ENCODE measurements at places on chromosomes 16 and 17.

GRCh38 chr17:42421507-42422338 lies 1.3 kb downstream of the CAVIN1 start:
- DNase-seq = no peak

GRCh38 chr17:38885044-38885727 lies 15.3 kb downstream of the LASP1 start:
- no peak for DNase-seq

GRCh38 chr16:66953462-66954096 lies 7.5 kb upstream of the CES3 start:
- DNase-seq = no peak

DNA sequence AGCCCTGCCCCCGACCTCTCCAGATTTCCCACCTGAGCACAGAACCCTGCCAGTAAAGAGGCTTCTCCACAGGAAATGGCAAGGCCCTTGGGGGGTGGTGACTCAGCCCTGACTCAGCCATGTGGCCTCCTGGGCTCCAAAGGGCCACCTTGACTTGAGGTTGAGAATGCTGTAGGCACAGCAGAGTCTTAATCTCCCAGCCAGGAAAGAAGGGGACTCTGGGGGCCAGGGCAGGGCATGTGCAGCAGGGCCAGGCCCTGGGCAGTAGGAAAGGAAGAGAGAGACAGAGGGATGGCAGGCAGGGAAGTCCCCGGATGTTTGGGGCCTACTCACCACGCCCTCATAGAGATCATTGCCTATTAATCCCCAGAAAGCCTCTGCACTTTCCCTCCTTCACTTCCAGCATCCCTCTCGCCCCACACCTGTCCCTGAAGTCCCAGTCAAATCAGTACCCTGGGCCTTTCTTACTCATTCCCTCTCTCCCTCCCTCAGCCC lies 4.8 kb upstream of the ITGA3 start:
- no peak for DNase-seq

DNA sequence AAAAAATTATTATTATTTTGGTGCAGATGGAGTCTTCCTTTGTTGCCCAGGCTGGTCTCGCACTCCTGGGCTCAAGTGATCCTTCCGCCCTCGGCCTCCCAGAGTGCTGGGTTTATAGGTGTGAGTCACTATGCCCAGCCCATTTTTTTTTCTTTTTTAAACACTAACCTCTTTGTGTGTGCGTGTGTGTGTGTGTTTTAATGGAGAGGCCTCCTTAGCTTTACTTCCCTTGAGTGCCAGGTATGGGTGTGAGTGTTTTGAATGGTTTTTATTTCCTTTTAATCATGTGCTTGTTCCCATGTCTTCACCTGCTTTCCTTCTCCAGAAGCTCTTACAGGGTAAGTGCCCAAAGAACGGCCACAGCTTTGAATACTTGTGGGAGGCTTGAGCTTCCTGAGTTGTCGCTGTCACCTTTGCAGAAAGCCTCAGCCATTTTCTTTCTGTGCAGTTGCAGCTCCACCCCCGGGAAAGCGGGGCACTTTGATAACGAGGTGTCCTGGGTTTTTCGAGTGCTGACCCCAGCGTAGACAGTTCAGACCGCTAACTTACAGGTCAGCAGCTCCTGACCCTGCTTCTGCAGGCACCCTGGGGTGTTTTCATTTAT lies 22.6 kb downstream of the AKAP1 start:
- no peak for DNase-seq

DNA sequence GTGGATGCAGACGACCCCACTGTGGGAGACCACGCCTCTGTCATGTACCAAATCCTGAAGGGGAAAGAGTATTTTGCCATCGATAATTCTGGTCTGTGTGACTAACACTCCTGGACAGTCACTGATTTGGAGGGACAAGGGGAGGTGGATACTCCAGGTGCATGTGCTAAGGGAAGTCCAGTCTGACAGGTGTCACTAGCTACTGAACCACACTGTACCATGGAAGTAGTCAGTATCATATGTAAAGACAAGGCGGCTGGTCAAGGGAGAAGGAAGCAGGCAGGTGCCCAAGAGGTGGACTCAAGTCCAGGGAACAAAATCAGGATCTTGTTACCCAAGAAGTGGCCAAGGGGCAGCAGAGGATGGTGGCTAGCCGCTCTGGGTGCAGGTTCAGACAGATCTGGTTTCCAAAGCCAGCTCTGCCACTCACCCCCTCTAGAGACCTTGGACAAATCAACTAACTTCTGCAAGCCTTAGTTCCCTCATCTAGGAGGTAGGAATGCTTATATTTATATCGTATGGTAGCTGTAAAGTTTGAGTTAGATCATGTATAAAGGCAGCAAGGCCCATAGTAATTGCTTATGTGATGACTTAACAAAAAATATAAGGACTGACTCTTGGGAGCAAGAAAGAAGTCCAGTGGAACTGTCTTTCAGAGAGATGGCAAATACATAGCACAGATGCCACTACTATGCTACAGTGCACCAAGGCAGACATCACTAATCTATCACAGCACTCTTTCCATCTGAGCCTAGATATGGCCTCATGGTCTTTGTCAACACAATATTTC lies 22.1 kb downstream of the CDH5 start:
- no peak for DNase-seq

GRCh38 chr17:27295945-27296344 lies 2.0 kb downstream of the WSB1 start:
- no peak for DNase-seq

GRCh38 chr17:49547566-49547965 lies 28.1 kb upstream of the NXPH3 start:
- no peak for DNase-seq

- no peak for DNase-seq
Measured at GRCh38 chr16:85333744-85334640, 221.7 kb upstream of the CIBAR2 start.

GRCh38 chr17:64323774-64324173 lies 60.7 kb upstream of the TEX2 start:
- no peak for DNase-seq

GRCh38 chr17:74089869-74090464 lies 113.5 kb upstream of the RPL38 start:
- DNase-seq = peak; percentile 41

DNA sequence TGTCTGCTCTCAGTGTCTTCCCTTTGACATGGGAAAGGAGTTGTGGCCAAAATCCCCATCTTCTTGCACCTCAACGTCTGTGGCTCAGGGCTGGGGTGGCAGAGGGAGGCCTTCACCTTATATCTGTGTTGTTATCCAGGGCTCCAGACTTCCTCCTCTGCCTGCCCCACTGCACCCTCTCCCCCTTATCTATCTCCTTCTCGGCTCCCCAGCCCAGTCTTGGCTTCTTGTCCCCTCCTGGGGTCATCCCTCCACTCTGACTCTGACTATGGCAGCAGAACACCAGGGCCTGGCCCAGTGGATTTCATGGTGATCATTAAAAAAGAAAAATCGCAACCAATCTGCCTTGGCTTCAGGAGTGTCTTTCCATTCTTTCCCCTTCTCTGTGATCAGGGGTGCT lies 918 bp upstream of the MRM1 start:
- no peak for DNase-seq

DNA sequence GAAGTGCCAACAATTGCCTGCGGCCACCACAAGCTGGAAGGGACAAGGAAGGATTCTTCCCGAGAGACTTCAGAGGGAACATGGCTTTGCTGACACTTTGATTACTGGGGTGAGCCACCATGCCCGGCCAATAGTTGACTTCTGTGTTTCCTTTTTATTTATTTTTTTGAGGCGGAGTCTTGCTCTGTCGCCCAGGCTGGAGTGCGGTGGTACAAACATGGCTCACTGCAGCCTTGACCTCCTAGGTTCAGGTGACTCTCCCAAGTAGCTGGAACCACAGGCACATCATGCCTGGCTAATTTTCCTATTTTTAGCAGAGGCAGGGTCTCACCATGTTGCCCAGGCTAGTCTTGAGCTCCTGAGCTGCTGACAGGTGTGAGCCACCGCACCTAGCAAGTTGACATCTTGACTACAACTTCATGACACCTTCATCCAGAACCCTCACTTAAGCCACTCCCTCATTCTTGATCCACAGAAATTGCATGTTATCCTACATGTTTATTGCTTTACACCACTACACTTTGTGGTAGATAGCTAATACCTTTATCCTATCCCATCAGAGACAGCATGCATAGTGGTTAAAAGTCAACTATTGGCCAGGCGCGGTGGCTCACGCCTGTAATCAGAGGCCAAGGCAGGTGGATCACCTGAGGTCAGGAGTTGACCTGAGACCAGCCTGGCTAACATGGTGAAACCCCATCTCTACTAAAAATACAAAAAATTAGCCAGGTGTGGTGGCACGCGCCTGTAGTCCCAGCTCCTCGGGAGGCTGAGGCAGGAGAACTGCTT lies 16.1 kb upstream of the GPRC5C start:
- no peak for DNase-seq

- DNase-seq = no peak
Measured at GRCh38 chr17:80110927-80111701, 9.7 kb downstream of the GAA start.

GRCh38 chr16:77157346-77158058 lies 33.5 kb upstream of the MON1B start:
- DNase-seq = no peak

- no peak for DNase-seq
Measured at GRCh38 chr16:48860341-48860740, 250.4 kb upstream of the N4BP1 start.

GRCh38 chr16:69194488-69194887 lies 7.5 kb downstream of the SNTB2 start:
- no peak for DNase-seq
